ENCODE measurements at places on chromosomes 6 and 20. TPM values are rescaled to one million over a fixed set of nuclear protein-coding genes. Genes with fewer than 3 reads are reported as not detected.

- no peak for DNase-seq
Observed at GRCh38 chr6:69846770-69847491, 19.4 kb upstream of the COL19A1 start.

- DNase-seq, result no peak
Observed at GRCh38 chr6:130865793-130866192, 38.6 kb downstream of the SMLR1 start.

- DNase-seq, result no peak
Observed at GRCh38 chr20:949717-950116, 33.6 kb upstream of the ANGPT4 start.

DNA sequence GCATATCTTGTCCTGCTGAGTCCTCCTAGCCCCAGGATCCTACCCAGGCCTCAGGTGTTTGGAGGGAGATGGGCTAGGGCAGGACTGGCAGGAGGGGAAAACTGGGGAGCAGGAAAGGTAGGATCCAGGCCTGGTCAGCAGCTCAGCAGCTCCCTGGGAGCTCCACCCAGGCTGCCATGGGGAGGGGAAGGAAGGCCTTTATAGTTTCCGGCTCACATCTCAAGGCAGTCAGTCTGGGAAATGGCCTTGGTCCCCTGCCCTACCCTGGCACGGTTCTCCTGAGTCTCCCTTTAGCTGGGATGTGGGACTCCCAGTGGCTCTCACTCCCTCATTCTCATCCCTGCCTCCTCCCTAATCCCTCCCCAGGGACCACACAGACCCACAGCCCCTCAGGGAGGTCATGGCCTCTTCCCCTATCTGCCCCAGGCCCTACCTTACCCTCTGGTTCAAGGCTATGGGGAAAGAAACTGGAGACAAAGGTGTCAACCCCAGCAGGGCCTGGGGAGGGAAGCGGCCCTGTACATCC is 1.6 kb downstream of the SLC44A4 start:
- no peak for DNase-seq

DNA sequence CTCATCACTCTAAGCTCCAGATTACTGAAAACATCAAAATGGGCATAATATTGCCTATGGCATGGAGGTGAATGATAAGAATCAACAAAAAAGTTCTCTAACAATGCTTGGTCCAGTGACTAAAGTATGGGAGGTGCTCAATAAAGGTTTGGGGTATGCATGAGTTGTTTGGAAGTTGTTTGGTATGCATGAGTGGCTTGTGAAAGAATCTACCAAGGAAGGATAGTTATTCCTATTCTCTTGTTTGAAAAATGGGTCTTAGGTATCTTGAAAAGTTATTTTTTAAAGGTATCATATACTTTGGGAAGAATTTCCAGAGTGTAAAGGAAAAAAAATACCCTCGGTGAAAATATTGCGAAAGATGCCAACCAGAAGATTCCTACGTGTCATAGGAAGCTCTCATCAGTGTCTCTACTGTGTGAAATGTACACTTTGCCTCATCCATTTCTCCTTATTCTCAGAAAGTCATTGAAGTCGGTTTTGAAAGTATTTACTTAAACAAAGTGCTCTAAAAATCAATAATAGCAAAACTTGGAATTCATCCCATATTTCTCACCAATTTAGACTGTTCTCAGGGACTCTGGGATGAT is 449.8 kb downstream of the ADGRB3 start:
- no peak for DNase-seq

DNA sequence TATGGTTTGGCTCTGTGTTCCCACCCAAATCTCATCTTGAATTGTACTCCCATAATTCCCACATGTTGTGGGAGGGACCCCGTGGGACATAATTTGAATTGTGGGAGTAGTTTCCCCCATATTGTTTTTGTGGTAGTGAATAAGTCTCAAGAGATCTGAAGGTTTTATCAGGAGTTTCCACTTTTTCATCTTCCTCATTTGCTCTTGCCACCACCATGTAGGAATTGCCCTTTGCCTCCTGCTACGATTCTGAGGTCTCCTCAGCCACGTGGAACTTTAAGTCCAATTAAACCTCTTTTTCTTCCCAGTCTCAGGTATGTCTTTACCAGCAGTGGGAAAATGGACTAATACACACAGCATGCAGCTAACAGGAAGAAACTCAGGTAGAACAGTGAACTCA is 108.8 kb upstream of the BCLAF1 start:
- no peak for DNase-seq

- no peak for DNase-seq
Observed at GRCh38 chr6:24429146-24429545, 26.4 kb downstream of the MRS2 start.

- no peak for DNase-seq
Observed at GRCh38 chr6:137736048-137736818, 130.8 kb upstream of the TNFAIP3 start.

DNA sequence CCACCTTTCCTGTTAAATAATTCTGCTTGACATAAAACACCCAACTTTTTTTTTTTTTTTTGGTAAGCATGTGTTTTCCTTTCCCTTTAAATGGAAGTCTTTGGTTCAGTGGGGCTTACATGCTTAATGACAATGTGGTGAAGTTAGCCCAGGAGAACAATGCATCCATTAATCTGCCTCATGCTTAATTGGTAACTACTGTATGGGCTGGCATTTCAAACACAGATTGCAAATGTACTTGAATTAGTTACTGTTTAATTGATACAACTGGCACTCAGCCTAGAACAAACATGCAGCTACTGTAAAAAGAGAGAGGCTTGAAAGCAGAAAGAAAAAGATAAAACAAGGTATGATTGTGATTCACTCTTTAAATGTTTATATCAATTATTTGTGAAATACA is 483.6 kb upstream of the NOX3 start:
- no peak for DNase-seq

GRCh38 chr6:105786449-105786848 is 299.7 kb upstream of the PRDM1 start:
- DNase-seq, result no peak

DNA sequence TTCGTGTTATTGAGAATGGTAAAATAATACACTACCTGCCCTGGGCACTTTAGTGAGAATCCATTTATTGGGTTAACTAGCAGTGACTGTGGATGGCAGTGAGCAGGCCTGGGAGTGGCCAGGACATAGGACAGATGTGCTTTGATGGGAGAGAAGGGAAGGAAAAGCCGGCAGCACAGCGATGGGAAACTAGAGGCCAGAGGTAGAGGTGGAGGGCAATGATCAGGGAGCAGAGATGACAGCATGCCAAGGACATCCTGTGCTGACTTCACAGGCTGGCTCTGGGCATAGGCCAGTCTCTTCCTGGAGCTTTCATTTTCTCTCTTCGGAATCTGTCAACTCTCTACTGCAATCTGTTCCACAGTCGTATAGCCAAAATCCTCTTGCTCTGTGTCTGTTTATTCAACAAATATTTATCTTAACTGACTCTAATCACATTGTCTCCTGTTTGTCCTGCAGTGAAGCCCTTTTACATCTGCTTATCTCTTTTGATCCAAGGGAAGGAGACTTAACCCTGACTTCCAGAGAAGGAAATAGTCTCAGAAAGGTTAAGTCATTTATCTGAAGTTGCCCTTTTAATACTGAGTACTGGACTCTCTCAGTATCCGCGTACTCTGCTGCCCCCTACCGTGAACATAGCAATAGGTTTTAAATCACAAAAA is 18.4 kb upstream of the MMP24 start:
- no peak for DNase-seq

DNA sequence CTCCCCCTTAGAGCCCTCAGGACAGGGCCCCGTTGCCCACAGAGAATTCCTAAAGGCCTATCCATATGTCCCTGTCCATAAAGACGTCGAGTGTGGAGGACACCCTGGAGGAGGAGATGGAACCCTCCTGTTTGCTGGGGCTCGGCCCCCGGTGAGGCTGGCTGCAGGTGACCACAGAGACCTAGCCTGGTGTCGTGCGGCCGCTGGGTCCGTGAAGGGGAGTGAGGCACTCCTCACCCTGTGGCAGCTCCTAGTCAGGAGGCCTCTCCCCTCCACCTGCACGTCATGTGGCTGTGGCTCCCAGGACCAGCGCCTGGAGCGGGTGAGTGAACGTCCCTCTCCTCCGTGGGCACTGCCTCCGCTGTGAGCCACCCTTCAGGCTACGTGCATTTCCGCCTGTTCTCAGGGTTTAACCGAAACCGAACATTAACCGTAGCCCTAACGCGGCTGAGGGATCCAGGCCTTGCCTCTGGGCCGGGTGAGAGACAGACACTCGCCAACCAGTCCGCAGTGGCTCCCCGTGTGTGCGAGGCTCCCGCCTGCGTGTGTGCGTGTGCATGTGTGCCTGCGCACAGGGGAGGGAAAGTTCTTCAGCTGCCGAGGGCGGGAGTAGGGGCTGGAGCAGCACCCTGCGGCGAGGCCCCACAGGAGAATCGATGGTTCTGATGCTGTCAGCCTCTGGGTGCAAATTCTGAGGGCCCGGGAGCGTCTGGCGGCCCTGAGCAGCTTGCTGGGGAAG is 5.9 kb upstream of the TCEA2 start:
- DNase-seq, result no peak

DNA sequence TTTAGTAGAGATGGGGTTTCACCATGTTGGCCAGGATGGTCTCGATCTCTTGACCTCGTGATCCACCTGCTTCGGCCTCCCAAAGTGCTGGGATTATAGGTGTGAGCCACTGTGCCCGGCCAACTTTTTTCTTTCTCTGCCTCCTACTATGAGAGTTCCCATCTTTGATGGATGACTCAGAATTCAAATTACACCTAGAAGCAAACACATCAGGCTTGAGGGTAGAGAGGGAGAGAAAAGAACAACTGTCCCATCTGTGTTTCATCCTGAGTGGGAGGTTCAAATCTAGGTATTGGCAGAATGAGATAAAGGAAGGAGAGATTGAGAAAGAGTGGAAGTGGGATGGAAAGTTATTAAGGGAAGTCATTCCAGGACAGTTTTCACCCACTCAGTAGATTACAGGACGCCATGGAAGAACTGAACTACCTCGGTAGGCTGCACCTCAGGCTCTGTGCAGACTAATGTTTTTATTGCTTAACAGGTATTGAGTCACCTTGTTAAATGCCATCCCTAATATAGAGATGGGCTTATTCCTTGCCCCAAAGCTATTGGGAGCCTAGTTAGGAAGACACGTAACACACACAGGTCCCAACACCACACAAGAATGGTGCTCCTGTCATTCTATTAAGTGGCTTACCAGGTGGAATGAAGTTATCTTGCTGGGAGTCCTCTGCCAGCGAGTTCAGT is 275.7 kb downstream of the SOX4 start:
- DNase-seq, result no peak

- DNase-seq, result no peak
Observed at GRCh38 chr6:158559338-158559894, 475 bp upstream of the TMEM181 start.

DNA sequence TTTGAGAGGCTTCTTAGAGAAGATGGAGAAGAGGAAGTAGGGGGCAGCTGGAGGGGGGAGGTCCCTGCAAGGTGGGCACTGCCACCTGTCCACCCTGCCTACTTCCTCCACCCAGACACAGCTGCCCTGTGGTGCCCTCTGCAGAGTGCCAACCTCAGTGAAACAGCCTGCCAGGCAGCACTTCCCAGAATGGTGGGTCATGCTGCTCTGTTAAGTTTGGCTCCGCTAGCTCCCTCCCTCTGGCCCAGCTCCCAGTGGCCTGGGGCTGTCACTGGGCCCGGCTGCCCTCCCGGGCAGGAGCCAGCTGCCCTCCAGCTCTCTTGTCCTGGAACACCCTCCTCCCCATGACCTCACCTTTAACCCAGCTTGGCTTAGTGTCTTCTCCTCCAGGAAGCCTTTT is 5.1 kb upstream of the EPB41L1 start:
- no peak for DNase-seq

DNA sequence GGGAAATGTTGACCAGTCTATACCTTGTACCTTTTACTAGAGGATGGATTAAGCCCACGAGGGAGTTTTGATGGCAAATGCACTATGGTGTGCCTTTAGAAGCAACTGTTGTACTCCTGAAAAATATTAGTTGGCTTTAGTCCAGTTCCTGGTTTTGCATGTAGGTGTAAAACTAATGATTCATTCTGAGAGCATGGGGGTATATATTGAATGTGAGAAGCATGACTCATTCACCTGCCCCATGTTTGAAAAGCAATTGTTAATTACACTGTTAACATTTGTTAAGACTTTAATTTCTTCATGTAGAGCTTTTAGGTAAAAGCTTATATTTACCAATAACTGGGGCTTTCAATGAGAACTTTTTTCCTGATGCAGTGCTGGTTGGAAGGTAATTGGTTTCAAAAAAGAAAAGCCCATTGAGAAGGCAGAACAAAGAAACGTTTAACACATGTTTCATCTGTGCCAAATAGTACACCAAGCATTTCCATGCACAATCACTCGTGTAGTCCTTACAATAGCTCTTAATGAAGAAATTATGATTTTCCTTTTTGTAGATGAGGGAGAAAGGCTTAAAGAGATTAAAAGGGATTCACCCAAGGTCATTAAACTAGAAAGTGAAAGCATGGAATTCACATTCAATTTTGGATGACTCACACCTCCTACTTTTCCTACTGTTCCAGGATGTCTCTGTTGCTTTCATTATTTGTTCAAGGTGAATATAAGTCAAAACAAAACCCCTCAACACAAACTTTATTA is 134.1 kb downstream of the CCDC170 start:
- no peak for DNase-seq

- DNase-seq, result no peak
Observed at GRCh38 chr6:210778-211374, 81.4 kb upstream of the DUSP22 start.

The MLN gene
- total RNA-seq, result not detected

- DNase-seq, result peak; percentile 90
Observed at GRCh38 chr20:36121981-36122930, 32.3 kb upstream of the EPB41L1 start.

GRCh38 chr20:57928181-57928967 is 218.6 kb upstream of the PMEPA1 start:
- DNase-seq, result no peak

The AAR2 gene
- total RNA-seq, result 11.5 TPM

- no peak for DNase-seq
Observed at GRCh38 chr20:40467067-40467466, 222.0 kb downstream of the MAFB start.

The HLA-A gene
- 86.9 TPM for total RNA-seq

The ZNF334 gene
- total RNA-seq, result 3.5 TPM

DNA sequence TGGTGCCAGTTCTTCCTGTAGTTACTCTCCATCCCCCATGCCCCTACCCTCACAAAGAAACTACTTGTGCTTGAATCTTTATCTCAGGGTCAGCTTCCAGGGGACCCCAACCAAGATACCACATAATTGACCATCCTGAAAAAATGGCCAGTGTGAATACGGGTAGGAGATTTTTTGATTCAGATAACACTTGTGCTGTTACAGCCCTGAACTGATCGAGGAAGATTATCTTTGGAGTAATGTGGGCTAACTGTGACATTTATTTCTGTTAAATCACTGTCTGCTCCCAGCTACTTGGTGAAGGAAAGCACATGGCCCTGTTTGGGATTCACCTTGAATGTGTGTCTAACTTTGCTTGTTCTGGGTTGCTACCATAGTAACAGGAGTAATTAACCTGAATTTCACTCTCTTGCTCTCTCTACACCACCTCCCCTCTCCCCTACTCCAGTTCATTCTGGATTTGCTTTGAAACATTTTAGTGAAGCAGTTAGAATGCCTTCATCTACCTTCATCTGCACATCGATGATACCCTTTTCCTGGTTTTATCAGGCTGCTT is 219.6 kb upstream of the CHD6 start:
- DNase-seq, result no peak
